ENCODE measurements at places on chromosomes 5 and 9. TPM values are rescaled to one million over a fixed set of nuclear protein-coding genes. Genes with fewer than 3 reads are reported as not detected.

DNA sequence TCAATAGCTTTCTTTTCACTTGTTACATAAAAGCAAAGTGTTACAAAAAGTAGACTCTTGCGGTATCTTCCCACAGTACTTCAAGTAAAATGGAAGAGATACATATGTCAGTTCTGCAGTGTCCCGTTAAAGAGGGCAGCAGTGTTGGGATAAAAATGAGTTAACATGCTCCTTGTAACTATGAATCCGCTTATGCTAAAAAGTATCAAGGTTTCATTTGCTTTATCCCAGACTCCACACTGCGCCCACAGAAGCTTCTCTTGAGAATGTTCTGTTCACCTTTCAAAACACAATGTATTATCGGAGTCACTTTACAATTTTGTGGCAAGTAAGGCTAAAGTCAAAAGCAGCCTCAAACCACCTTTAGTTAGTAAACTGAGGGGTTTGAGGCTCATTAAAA is 790 bp downstream of the PTAR1 start:
- no peak for DNase-seq

DNA sequence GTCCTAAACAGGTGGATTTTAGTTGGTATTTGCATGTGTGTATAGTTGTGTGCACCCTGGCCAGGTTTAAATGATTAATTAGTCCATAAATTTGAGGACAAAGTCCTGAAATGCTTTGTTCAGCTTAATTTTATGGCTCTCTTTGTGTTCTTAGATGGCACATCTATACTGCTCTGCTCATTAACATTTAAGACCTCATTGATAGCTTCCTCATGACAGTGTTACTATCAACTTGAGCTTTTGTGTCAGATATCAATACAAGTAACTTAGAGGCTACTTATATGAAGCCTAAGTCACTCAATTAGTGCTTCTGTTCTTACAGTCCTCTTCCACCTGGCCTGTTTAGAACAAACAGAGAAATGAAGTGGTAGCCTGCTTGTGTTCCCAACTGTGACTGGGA is 240.9 kb downstream of the TRPM3 start:
- DNase-seq, result no peak

The NPR3 gene
- polyA plus RNA-seq, result 6.8 TPM

The CNOT8 gene
- 65.7 TPM for polyA plus RNA-seq

DNA sequence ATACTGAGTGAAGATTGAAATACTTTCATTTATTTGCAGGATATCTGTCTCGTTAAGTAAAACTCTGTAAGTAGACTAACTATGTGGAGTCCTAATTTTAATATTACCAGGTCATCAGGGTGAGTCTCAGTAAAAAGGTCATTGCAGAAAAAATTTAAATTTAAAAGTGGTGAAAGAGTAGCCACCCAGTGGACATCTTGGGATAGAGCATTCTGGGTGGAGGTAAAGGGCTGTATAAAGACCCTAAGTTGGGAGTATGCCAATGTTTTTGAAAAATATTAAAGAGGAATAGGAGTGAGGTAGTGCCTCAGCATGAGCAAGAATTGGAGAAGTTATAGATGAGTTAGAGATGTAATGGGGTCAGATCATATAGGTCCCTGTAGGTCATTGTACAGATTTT is 145.5 kb downstream of the HMHB1 start:
- no peak for DNase-seq

- no peak for DNase-seq
Measured at GRCh38 chr5:171989276-171989675, 17.2 kb downstream of the FBXW11 start.

- DNase-seq, result no peak
Measured at GRCh38 chr5:142777850-142778249, 7.7 kb downstream of the ARHGAP26 start.

GRCh38 chr9:23682891-23683431 is 143.1 kb downstream of the ELAVL2 start:
- DNase-seq, result no peak

DNA sequence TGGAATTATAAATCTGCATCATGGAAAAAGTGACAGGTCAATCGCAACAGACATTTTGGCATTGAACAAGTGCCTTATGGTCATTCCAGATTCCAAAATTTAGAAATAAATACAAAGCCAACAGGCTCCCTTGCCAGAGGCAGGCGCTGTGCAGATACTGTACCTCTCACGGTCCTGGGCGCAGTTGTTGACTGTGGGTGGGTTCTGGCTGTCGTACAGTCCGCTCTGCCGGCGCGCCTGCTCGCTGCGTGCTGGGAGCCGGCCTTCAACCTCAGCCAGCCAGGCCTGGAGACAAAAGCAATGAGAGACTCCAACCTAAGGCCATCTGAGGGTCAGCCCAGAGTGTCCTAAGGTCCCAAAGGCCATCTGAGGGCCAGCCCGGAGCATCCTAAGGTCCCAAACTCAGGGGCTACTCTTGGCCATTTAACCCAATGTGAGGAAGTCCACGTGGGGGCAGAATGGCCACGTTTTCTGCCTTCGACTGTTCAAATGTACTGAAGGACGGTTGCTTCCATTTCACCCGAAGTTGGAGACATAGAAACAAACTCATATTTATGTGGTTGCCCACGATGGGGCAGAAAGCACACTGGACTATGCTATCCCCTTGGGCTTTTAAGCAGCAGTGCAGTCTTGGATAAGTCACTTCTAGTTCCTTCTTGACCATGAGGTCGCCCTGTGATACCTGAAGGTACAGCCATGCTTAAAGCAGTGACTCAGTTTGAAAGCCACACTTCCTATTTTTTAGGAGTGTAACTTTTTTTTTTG is 65.2 kb downstream of the USP20 start:
- no peak for DNase-seq

Measured in spinal cord (tissue), 10 donors.